Left kidney (tissue), 8 donors: ENCODE measurements at places on chromosomes 3 and 15. TPM values are rescaled to one million over a fixed set of nuclear protein-coding genes. Genes with fewer than 3 reads are reported as not detected.

The CRABP1 gene
- 32.3 TPM for polyA plus RNA-seq

GRCh38 chr15:63086947-63087346 is 34.7 kb upstream of the LACTB start:
- no peak for DNase-seq

- DNase-seq, result no peak
These were observed 74.3 kb downstream of the MYO1E start for GRCh38 chr15:59298225-59298853.

GRCh38 chr3:128073185-128073725 is 21.0 kb downstream of the SEC61A1 start:
- DNase-seq, result no peak

The FSIP1 gene
- 3.6 TPM for polyA plus RNA-seq

The SLC7A14 gene
- polyA plus RNA-seq, result 2.2 TPM

The FBXW12 gene
- 0.73 TPM for polyA plus RNA-seq

GRCh38 chr3:178947738-178948137 is 123.9 kb downstream of the ZMAT3 start:
- no peak for DNase-seq

- no peak for DNase-seq
These were observed 21.3 kb upstream of the P2RY13 start for GRCh38 chr3:151350656-151351055.

GRCh38 chr15:34855893-34856292 is 60.5 kb upstream of the ACTC1 start:
- no peak for DNase-seq

The ST8SIA2 gene
- 5.3 TPM for polyA plus RNA-seq

DNA sequence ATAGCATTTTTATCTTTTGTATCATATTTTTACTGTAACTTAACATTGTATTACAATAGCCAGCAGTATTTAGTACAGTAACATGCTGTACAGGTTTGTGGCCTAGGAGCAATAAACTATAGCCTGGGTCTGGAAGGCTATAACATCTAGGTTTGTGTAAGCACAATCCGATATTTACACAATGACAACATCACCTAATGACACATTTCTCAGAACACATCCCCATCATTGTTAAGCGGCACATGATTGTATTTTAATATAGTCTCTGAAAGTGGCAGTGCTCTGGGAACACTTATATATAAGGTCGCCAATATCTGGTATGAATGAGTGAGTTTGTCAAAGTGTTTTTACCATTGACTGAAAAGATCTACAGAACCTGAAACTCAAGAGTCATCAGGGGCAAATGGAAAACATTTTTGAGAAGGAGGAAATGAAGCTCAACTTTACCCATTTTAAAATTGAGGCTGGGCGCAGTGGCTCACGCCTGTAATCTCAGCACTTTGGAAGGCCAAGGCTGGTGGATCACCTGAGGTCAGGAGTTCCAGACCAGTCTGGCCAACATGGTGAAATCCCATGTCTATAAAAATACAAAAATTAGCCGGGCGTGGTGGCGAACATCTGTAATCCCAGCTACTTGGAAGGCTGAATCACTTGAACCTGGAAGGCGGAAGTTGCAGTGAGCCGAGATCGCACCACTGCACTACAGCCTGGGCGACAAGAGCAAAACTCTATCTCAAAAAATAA is 38.8 kb upstream of the TNFSF10 start:
- no peak for DNase-seq

GRCh38 chr3:164192974-164193373 is 885.3 kb downstream of the SI start:
- DNase-seq, result no peak

DNA sequence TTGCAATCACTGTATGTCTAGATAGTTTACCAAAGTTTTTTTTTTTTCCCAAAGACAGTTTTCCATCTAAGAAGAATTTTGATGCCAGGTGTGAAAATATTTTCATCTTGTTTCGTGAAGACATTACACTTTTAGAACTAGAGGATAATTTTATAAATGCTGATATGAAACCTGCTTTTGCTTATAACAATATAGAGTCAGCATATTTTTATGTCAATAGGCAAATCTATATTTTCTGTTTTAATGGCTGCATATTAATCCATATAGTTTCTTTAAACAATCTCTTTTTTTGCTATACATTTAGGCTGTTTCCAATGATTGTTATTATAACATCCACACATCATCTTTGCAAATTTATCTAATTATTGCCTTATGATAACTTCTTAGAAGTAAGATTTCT is 12.6 kb upstream of the INSYN1 start:
- DNase-seq, result no peak

DNA sequence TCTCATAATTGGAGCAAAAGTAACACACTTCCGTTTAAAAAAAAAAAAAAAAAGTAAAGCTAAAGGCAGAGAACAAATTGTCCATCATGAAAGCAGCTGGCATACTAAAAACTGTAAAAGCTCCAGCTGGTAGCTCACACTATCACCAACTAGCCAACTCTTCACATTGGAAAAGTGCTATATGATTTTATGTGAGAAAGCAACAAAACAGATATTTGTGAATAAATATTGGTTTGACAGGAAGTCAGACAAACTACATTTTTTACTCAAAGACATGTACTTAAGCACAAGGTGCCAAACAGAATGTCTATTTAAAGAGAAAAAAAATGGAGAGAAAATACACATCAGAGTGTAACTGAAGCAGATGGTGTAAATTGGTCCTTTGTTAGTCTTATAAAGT is 231.2 kb upstream of the CADM2 start:
- no peak for DNase-seq

DNA sequence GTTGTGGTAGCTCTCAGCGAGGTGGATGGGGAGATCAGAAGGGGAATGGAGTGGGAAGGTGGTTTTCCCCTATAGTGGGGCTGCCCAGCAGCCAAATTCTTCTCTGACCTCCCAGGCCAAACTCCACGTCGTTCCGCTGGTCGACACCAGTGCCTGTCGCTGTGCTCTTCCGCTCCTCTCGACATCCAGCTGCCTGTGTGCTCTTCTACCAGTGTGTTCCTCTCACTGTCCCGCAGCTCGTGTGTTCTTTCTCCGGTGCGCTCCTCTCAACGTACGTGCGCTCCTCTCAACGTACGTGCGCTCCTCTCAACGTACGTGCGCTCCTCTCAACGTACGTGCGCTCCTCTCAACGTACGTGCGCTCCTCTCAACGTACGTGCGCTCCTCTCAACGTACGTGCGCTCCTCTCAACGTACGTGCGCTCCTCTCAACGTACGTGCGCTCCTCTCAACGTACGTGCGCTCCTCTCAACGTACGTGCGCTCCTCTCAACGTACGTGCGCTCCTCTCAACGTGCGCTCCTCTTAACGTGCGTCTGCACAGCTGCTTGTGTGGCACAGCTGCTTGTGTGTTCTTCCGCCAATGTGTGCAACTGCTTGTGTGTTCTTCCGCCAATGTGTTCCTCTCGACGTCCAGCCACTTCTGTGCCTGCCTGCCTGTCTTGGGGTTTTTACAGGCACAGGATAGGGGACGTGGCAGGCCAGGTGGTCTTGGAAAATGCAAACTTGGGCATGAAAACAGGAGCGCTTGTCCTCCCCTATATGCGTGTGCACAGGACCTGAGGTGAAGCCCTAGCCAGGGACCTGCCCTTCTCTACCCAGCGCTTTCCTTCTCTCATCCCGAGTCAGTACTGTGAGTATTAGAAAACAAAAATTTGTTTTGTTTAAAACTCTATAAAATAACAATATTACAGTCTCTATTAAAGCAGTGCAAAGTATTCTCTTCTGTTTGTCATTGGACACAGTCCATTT is 991.1 kb downstream of the GBE1 start:
- no peak for DNase-seq

DNA sequence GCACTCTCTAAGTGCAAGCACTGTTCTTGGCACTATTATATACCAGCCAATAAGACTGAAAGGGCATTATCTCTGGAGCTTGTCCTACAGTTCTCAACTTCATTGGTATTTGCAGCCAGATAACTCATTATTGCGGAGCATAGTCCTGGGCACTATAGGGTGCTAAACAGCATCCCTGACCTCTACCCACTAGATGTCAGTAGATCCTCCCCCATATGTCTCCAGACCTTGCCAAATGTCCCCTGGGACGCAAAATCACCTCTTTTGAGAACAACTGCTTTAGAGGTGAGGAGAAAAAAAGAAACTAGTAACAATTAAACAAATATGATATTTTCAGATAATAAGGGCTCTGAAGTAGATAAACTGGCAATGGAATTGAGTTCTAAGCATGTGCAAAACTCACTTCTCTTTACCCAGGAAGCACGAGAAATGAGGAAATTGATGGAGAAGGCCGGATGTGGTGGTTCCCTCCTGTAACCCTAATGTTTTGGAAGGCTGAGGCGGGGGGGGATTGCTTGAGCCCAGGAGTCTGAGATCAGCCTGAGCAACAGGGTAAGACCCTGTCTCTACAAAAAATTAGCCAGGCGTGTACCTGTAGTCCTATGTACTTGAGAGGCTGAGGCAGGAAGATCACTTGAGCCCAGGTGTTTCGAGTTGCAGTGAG is 61.4 kb downstream of the FRMD4B start:
- no peak for DNase-seq

- DNase-seq, result no peak
These were observed 101.0 kb upstream of the CPNE4 start for GRCh38 chr3:132135628-132136333.

DNA sequence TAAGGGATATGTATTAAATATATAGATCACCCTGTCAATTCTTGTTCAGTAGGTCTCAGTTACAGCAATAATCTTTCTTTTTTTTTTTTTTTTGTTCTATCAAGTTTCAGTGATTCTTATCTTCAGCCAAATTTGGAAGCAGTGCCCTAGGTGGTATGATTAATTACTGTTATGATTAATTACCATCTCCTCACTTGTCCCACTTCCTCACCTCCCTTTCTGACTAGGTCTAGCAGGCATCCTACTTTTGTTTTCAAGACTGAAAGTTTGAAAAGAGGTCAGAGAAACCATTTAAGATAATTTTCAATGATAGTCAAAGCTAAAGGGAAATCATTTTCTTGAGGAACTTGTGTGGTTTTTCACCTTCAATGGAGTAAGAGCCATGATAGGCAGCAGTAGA is 144.0 kb upstream of the CNTN4 start:
- DNase-seq, result no peak

The ALPK3 gene
- 20.7 TPM for polyA plus RNA-seq

DNA sequence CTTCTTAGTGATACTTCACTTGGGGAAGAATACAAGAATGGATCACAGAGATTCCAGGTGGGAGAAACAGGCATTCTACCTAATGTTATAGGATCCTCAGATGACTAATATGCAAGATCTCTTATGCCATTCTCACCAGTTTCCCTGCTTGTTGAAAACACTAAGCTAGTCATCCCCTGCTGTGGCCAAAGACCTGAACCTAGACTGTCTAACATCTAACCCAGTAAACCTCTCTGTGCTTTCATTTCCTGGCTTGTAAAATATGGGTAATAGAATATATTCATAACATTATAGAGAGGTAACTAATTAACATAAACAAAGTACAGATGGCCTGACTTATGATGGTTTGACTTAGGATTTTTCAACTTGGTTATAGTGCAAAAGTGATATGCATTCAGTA is 776.3 kb downstream of the TUSC7 start:
- no peak for DNase-seq

The IL5RA gene
- polyA plus RNA-seq, result 0.73 TPM

The IQCH gene
- polyA plus RNA-seq, result 10.0 TPM

- DNase-seq, result no peak
These were observed 103.5 kb downstream of the MYLK start for GRCh38 chr3:123780656-123781055.

DNA sequence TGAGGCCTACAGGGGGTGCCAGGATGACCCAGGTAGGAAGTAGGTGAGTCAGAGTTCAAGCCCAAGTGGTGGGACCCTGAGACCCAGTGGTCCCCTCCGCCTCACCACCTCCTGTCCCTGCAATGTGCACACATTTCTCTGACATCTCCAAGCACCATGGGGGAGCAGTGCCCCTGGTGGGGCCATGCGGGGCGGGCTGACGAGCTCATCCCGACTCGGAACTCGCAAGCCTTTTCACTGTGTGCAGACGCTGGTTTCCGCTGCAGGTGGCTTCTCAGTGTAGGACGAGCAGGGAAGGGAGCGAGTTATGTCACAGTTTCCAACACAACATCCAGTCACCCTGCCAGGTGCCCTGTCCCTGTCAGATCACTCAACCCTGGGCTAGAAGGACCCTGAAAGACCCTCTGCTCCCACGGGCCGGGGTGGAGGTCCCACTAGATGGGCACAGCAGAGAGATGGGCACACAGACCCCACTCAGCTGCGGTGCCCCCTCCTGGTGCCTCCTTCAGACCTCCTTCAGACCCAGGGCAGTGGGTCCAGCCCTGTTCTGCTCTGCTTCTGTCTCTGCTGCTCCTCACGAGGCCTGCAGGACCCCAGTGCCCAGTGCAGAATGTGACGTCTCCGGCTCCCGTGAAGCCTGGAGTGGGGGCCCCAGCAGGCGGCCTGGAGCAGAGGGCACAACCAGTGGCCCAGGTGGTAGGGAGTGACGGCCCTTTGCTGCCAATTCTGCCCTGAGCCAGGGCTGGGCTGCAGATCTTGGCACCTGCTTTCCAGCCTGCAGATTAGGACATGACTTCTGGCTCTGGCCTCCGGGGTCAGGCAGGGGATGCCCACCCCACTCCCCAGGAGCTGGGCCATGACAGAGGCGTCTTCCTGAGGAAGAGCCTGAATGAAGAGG is 102.0 kb upstream of the RPL32 start:
- no peak for DNase-seq

DNA sequence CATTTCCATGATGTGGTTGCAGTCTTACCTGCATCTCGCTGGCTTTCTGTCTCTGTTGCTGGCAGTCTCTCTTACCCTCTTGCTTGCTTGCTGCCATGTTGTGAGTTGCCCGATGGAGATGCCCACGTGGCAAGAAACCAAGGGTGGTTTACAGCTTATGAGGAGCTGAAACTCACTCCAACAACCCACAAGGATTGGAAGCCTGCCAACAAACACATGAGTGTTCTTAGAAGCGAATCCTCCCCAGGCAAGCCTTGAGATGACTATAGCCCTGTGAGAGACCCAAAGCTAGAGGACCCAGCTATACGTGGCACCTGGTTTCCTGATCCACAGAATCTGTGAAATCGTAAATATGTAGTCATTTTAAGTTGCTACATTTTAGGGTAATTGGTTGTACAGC is 490.9 kb upstream of the ADAMTS9 start:
- no peak for DNase-seq

- DNase-seq, result peak; percentile 61
These were observed 54.2 kb downstream of the CCDC54 start for GRCh38 chr3:107431246-107432012.

The GUCA1C gene
- polyA plus RNA-seq, result 0.52 TPM
